Frontal cortex (tissue), 4 donors: ENCODE measurements at places on chromosomes 5 and 9. TPM values are rescaled to one million over a fixed set of nuclear protein-coding genes. Genes with fewer than 3 reads are reported as not detected.

GRCh38 chr5:175892015-175892800 lies 20.8 kb downstream of the CPLX2 start:
- no peak for DNase-seq

DNA sequence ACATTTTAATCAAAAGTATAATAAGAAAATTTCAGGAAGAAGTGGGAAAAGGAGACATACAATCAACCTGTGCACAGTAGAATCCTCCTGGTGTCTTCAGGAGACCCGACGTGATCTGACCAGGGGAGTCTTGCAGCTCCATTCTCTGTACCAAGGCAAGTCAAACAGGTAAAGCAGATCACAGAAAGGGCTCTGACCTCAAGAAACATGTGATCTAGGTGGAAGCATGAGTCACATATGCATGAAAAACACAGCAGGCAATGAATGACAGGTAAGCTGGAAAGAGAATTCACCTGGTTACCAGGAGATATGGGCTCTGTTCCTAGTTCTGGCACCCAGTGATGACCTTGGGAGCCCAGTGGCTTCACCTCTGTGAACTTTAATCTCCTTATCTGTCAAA lies 19.4 kb upstream of the FABP6 start:
- DNase-seq, result no peak

The OGN gene
- total RNA-seq, result 17.5 TPM

The LCN15 gene
- total RNA-seq, result not detected

The DAPK1 gene
- total RNA-seq, result 66.0 TPM
